Effector memory CD4-positive, alpha-beta T cell (primary cell): ENCODE measurements at places on chromosomes 4 and X.

DNA sequence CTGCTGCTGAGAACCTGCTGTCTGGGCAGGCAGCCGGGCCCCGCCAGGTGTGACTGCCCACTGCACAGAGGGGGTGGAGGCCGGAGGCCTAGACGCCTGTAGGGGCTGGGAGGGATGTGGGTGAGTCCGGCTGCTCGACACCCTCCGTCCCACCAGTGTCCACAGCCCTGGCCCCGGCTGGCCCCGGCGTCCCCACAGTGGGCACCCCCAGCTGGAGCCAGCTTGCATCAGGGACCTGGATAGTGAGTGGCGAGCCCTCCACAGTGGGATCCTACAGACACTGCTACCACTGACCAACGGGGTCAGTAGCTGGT is 34.7 kb upstream of the SPON2 start:
- no peak for DNase-seq

DNA sequence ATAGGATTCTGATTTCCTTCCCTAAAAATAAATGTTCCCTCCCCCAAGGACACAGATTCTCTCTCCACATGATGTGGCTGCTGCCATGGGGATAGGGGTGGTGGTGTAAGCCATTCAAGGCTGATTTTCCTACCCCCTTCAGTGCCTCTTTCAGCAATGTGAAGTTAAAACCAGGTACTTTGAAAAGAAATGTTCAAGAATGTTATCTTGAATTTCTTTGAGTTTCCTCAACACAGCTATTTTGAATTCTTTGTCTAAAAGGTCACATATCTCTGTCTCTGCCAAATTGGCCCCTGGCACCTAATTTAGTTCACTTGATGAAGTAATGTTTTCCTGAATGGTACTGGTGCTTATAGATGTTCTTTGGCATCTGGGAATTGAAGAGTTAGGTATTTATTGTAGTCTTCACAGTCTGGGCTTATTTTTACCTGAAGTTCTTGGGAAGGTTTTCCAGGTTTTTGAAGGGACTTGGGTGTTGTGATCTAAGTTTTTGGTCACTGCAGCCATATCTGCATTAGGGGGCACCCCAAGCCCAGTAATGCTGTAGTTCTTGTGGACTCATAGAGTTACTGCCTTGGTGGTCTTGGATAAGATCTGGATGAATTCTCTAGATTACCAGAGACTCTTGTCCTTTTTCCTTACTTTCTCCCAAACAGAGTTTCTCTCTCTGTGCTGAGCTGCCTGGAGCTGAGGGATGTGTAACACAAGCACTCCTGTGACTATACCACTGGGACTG is 7.6 kb upstream of the DIPK2B start:
- no peak for DNase-seq

DNA sequence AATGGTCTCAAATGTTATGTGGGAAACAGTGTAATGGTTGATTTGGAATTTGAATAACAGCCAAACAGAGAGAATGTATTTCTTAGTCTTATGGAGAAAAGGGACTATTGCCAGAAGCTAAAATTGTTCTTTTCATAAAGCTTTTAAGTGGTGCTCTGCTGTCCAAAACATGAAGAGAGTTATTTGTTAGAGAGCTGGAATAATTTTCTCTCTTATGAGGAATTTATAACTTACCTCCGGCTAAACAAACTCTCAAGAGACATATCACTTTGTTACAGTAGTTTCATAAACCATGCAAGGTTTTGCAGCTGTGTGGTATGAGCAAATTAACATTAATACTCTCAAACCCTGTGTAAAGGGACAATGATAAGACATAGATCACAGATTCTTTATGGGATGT is 28.6 kb downstream of the SULT1B1 start:
- no peak for DNase-seq

DNA sequence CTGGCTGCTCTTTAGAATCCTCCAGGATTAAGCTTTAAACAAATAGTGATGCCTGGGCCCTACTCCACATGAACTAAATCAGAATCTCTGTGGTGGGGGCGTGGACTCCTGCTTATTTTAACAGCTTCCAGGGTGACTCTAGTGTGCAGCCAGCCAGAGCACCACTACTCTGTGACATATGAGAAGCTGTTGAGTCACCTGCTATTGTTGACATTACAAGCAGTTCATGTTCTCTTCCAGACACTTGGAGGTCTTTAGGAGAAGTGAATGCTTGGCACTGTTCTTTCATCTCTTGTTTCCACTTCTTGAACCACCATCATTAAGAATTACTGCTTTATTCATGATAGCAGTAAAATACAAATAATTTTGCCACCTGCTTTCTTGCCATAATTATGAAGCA is 426 bp upstream of the C4orf51 start:
- DNase-seq: no peak

- DNase-seq: no peak
Measured at GRCh38 chr4:169160825-169161224, 109.9 kb downstream of the SH3RF1 start.

DNA sequence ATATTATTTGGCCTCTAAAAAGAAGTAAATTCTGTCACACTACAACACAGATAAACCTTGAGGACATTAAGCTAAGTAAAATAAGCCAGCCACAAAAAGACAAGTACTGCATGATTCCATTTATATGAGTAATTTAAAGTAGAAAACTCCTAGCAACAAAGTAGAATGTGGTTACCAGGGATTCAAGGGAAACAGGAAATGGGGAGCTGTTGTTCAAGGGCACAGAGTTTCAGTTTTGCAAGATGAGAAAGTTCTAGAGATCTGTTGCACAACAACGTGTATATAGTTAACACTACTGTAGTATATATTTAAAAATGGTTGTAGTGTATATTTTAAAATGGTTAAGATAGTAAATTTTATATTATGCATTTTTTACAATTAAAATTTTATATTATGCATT is 25.4 kb downstream of the SEC31A start:
- DNase-seq: no peak

DNA sequence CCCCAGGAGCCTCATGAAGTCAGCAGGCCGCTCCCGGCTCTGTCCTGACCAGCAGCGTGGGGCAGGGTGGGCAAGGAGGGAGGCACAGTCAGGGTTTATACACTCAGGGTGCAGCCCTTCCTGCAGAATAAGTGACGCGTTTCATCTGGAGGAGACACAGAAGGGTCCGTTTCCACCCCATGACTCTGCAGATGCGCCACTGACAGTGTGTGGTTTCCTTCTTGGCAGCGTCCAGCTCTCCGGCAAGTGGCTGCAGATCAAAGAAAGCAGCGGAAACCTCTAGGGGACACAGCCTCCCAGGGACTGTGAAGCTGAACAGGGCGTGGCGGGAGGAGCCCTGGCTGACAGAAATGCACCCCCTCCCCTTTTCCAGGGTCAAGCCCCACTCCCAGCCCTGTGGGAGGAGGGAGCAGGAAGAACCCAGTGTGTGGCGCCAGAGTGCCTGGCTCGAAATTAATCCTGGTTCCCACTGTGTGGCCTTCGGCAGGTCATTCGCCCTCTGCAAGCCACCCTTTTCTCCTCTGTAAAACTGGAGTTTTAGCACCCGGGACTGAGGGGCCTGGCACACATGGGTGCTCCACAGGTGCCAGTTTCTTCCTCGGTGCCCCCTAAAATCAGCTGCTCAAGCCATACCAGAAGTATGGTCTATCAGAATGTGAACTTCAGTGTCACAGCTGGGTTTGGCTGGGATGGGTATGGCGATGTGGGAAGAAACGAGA is 17.3 kb upstream of the TBC1D14 start:
- DNase-seq: no peak

DNA sequence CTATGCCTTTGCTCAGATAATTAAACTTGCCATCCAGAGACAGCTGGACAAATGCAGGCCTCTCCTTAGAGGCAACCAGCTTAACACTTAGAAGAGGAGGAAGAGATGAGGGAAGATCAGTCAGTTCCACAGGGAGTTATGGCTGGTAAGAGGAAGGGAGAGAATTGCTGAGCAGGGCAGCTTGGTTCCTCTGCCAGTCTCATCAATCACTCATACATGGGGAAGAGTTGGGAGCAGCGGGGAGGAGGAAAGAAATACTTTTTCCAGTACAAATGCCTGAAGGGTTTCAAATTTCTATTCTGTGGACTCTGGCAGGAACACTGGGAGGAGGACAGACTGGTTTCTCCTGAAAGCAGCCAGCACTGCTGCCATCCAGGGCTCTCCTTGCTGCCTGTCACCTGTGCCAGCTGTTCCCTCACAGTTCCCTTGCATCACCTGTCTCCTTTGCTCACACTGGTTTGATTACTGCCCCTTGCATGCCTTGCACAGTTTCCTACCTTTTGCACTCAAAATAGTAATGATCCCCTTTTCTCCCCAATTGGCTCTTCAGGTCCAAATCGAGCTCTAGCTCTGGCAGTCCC is 59.5 kb downstream of the PGRMC2 start:
- no peak for DNase-seq

- DNase-seq: no peak
Measured at GRCh38 chr4:67723949-67724348, 23.0 kb upstream of the UBA6 start.

DNA sequence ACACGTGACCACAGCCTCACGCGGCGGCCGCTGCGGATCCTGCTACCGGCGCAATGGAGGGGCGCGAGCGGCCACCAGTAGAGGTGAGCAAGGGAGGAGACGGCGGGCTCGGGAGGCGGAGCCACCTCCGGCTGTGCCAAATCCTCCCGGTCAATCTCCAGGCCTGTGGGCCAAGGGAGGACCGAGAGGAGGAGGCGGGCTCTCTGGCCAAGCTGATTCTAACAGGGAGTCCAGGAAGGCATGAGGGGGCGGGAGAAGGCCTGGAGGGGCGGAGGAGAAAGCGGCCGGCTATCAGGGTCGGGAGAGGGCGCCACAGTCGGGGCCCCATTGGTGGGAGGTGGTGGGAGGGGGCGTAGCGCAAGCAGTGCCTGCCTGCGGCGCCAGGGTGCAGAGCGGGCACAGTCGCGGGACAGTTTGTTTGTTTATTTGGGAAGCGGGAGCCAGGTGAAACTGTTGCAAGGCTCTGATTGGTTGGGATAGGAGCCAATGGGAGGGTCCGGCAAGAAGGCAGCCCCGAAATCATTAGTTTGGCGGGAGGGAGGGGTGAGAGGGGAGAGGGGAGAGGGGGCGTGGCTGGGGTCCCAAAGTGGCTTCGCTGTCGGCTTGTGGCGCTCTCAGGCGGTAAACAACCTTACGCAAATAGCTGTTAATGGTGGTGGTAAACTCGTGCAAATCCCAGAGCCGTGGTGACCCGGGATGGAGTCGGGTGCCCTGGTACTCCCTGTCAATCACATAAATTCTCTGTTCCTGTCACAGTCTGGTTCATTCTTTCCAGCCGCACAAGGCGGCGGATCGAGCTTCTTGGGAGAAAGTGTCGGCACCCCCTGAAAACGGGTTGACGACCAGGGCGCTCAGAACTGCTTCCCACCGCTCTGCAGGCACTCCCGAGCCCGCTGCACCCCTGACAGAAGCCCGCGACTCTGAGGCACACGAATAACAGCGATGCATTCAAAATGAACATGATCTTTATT is at the start of gene IRS4:
Gene IRS4 (minus strand): TSS at position 55 of the 971 bp plus-strand sequence.
- no peak for DNase-seq
